ENCODE measurements at places on chromosomes 3 and 15.
A peak's percentile ranks its signal among the peaks of the same experiment; 100 is the strongest.

GRCh38 chr15:85704720-85705429 is 89.8 kb downstream of the KLHL25 start:
- no peak for DNase-seq

GRCh38 chr15:94066811-94067210 is 164.6 kb upstream of the MCTP2 start:
- no peak for DNase-seq

- no peak for DNase-seq
Measured at GRCh38 chr3:101852983-101853840, 3.9 kb downstream of the NFKBIZ start.

- no peak for DNase-seq
Measured at GRCh38 chr15:22907161-22907950, 68.9 kb downstream of the NIPA2 start.

- no peak for DNase-seq
Measured at GRCh38 chr3:15778332-15778858, 19.4 kb downstream of the ANKRD28 start.

- DNase-seq, result no peak
Measured at GRCh38 chr3:32398531-32398930, 6.9 kb downstream of the CMTM7 start.

DNA sequence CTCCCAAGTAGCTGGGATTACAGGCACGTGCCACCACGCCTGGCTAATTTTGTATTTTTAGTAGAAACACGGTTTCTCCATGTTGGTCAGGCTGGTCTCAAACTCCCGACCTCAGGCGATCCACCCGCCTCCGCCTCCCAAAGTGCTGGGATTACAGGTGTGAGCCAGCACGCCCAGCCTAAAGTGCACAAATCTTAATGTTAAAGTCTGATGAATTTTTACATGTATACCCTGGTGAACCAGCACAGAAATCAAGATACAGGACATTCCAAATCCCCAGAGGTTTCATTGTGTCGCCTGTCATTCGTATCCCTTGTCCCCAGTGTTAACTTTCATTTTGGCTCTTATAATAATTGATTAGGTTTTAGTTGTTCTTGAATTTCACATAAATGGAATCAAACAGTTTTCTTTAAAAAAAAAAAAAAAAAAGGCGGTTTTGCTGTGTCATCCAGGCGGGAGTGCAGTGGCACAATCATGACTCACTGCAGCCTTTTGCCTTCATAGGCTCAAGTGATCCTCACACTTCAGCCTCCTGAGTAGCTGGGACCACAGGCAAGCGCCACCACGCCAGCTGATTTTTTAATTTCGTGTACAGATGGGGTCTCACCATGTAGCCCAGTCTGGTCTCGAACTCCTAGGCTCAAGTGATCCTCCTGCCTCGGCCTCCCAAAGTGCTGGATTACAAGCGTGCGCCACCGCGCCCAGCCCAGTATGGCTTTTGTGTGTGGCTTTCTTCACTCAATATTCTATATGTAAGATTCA is 1.5 kb upstream of the TM4SF19 start:
- DNase-seq, result no peak

GRCh38 chr3:163890661-163891060 is 1187.6 kb downstream of the SI start:
- DNase-seq, result peak; percentile 48

- DNase-seq, result no peak
Measured at GRCh38 chr3:106759731-106760130, 617.5 kb upstream of the CCDC54 start.

- peak; percentile 48 for DNase-seq
Measured at GRCh38 chr15:57118013-57118799, 199.8 kb downstream of the TCF12 start.

DNA sequence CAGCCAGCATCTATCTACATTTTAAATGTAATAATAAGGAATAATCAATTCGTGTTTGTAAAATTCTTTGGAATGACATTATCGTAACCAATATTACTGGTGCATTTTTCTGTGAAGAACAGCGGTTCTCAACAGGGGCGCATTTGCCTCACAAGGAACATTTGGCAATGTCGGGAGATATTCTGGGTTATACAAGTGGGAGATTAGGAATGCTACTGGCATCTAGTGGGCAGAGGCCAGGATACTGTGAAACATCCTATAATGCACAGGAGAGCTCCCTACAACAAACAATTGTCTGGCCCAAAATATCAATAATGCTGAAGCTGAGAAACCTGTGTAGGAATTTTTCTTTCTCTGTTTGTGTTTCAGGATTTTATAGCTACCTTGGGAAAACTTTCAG is 25.0 kb downstream of the ACP3 start:
- DNase-seq, result peak; percentile 35

DNA sequence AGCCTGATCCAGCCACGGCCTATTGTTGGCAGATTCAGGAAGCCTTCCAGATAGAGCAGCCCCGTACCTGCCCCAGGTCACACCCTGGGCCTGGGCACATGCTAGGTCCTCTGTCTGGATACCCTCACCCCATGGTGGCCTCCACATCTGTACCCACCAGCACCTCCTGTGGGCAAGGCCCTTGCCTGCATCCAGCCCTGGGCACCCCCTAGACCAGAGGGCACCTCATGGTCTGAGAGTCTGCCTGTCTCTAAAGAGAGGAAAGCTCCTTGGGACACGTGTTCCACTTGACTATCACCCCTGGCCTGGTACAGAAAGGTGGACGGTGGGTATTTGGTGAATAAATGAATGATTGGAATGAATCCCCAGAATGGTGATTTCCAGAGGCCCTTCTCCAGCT is 8.9 kb upstream of the COMMD4 start:
- DNase-seq, result no peak

GRCh38 chr3:32831791-32832190 is 14.0 kb downstream of the TRIM71 start:
- DNase-seq, result no peak

- DNase-seq, result no peak
Measured at GRCh38 chr3:12042638-12043037, 38.5 kb downstream of the SYN2 start.

DNA sequence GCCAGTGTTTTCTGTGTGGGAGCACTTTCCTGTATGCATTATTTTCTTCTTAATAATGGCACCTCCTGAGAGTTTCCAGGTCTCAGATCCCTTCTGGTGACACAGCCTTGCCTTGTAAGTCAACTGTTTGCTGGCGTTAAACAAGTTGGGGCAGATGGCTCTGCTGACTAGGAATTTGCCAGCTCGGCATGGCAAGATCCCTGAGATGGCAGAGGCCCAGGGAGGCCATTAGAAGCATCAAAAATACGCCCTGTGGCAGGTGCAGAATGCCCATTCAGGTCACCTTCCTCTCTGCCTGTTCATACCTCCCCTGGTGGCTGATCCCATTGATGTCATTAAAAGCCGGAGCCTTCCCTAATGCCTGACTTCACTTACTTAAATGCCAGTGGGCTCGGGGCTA is 320.9 kb upstream of the CTDSPL start:
- DNase-seq, result no peak

- DNase-seq, result no peak
Measured at GRCh38 chr3:156356537-156357363, 198.2 kb downstream of the SSR3 start.

- no peak for DNase-seq
Measured at GRCh38 chr3:98877132-98877531, 24.4 kb downstream of the DCBLD2 start.

- no peak for DNase-seq
Measured at GRCh38 chr15:68504681-68505170, 72.8 kb upstream of the ITGA11 start.

DNA sequence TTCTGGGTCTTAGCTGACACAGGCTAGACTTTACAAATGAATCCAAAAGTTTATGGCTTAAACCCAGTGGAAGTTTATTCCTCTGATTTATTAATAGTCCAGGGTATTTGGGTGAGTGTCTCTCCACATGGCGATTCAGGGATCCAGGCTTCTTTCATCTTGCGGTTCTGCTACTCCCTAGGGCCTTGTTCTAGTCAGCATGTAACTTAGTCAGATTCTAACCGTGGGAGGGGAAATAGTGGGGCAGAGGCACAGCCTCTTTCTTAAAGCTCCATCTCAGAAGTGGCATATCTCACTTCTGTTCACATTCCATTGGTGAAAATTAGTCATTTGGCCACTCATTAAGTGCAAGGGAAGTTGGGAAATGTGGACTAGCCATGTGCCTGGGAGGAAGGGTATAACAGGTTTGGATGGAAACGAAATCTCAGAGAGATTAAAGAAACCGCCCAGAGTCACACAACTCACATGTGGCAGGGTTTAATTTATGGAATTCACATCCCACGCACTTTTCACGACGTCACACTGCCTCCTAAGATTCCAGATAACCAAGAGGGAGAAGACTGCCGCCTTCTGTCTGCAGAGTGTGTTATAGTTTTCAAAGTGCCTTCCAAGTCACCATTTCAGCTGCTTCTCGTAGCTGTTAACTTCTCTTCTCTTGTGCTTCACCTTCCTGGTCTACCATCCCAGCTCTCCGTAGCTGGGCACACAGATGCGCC is 11.4 kb upstream of the RASGRF1 start:
- peak; percentile 58 for DNase-seq

- DNase-seq, result no peak
Measured at GRCh38 chr3:122257644-122258364, 67.2 kb upstream of the CSTA start.

GRCh38 chr3:72625602-72626337 is 222.5 kb downstream of the SHQ1 start:
- no peak for DNase-seq

GRCh38 chr15:76636059-76636458 is 269.1 kb downstream of the SCAPER start:
- DNase-seq, result no peak

DNA sequence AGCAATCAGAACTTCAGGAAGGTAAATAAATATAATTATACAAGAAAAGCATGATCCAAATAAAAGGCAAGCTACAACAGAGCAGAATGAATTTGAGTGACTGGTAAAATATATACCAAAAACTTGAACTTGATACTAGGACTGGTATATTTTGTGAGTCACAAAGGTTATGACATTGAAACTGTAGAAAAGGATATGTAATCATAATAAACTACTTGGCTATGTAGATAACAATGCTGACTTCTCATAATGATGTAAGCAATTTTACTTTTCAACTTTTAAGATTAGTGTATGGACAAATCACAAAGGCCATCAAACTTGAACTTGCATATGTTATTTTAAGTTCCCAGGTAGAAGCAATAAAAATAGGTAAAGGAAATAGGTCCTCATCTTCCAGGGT is 384.5 kb upstream of the NECTIN3 start:
- DNase-seq, result no peak

DNA sequence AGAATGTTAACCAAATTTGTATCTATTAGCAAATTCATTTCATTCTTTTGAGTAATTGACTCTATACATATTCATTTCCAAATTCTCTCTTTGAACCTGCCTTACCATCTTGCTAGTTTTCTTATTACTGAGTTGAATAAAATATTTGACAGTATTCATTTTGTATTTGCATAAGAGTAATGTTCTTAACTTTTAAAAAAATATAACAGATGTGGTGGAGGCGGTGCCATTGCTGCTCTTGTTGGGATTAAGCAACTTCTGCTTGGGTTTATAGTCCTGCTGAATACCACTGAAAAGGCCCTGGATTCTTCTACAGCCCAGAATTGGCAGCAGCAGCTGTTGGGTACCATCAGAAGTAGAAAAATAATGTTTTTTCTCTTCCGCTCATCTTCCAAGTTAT is 148.9 kb upstream of the PEX5L start:
- DNase-seq, result no peak

- no peak for DNase-seq
Measured at GRCh38 chr3:171556574-171557145, 96.5 kb upstream of the TNIK start.

- DNase-seq, result peak; percentile 33
Measured at GRCh38 chr3:111979434-111980038, 710 bp downstream of the ABHD10 start.

DNA sequence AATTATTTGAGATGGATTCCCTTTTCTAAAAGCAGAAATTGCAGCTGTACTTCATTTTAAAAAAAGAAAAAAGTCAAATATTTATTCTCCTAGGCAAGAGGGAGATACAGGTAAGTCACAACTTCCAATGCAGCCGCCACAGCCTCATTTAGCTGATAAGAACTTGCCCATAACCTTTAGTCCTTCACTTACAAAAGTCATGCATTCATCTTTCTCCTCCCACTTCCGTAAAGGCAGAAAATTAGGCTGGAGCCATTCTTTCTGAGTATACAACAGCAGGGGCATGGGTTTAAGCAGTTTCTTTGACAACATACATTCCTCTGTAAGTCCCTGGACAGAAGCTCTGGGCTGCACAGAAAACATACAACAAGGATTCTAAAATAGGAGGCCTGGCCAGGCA is 4.3 kb downstream of the SUCLG2 start:
- no peak for DNase-seq

GRCh38 chr3:28677581-28677980 is 329.0 kb upstream of the AZI2 start:
- no peak for DNase-seq

DNA sequence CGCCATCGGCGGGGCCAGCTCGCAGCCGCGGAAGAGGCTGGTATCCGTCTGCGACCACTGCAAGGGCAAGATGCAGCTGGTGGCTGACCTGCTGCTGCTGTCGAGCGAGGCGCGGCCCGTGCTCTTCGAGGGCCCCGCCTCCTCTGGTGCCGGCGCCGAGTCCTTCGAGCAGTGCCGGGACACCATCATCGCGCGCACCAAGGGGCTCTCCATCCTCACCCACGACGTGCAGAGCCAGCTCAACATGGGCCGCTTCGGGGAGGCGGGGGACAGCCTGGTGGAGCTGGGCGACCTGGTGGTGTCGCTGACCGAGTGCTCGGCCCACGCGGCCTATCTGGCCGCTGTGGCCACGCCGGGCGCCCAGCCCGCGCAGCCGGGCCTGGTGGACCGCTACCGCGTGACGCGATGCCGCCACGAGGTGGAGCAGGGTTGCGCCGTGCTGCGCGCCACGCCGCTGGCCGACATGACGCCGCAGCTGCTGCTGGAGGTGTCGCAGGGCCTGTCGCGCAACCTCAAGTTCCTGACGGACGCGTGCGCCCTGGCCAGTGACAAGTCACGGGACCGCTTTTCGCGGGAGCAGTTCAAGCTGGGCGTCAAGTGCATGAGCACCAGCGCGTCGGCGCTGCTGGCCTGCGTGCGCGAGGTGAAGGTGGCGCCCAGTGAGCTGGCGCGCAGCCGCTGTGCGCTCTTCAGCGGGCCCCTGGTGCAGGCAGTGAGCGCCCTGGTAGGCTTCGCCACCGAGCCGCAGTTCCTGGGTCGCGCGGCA is 1.8 kb downstream of the TLNRD1 start:
- DNase-seq, result peak; percentile 22

GRCh38 chr3:4334548-4334947 is 31.4 kb downstream of the SETMAR start:
- no peak for DNase-seq

DNA sequence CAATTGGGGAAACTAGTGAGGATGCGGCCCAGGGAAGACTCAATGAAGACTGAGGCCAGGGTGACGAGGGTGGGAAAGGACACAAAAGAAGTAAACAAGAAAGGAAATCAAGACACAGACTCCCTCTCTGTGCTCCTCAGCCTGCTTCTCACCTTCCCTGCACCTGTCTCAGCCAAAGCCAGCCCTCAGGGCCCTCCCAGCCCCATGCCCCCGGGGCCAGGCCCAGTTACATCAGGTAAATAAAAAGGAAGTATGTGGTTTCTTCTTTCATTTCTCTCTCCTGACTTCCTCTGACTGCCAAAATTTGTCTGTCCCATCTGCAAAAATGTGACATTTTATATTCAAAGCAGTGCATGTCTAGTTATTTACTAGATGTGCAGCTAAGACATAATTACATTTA is 328.0 kb downstream of the UACA start:
- DNase-seq, result no peak
